ENCODE measurements at places on chromosomes 2 and 18.

DNA sequence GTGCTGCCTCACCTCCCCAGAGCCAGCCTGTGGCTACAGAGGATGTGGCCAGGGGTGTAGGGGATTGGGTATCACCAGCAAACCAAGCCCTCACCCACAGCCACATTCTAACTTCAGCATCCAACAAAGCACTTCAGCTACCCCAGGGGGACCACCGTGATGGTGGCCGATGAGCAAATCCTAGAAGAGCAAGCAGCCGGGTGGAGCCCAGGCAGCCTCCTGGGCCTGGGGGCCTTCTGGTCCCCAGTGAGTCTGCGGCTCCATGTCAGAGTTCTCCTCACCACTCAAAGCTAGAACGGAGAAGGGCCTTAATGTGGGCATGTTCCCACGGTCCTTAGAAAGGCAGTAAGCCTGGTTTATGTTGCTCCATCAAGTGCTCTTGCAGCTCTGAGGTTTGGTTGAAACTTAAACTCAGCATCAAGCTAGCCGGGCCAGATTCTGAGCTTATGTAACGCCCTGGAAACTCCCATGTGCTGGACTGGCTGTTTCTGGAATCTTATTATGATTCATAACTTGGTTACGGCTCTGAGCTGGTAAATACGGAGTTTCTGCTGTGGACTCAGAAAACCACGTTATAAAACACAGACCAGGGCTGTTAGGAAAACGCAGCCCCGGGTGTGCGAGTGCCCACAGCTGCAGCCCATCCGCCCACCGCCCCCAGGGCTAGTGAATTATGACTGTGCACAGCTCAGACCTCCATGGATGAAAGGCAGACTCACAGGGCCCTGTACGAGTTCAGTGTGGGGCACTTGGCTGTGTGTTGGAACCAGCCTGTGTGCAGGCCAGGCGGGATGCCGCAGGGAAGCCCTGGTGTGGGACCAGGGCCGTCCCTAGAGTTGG lies 99.8 kb downstream of the SEPTIN10 start:
- no peak for DNase-seq

GRCh38 chr2:70688427-70688826 lies 79.6 kb downstream of the ADD2 start:
- DNase-seq, result no peak

GRCh38 chr2:188444106-188444835 lies 152.6 kb downstream of the GULP1 start:
- DNase-seq, result no peak

- no peak for DNase-seq
Observed at GRCh38 chr2:235729557-235729947, 235.7 kb downstream of the AGAP1 start.

GRCh38 chr2:51289045-51289444 lies 257.1 kb upstream of the NRXN1 start:
- DNase-seq, result no peak

GRCh38 chr18:45806226-45806625 lies 19.2 kb upstream of the SIGLEC15 start:
- no peak for DNase-seq

DNA sequence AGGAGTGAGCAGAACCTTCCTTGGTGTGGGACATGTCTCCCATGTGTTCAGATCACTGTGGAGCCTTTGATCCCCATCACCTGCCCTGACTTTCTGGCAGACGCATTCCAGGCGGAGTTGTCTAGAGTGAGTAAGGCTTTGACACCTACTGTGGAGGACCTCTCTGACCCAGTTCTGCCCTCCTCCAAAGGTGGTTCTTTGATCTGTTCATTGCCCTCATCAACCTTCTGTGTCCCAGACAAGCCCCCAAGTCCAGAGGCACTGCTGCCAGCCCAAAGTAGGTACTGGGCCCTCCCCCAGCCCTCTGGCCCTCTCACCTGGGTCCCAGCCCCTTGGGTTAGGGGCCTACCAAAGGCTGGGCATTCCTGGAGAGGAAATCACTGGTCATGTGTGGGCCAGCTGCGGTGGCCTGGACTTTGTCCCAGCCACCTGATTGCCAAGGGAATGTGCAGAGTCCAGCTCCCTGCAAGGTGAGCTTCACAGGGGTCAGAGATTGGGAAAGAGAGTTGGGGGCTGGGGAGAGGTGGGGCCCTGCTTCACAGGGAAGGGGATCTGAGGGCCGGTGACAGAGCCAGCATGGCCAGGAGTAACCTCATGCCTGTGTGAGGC lies 12.1 kb upstream of the FAHD2A start:
- DNase-seq, result no peak

GRCh38 chr2:29269765-29270109 lies 154.5 kb downstream of the CLIP4 start:
- DNase-seq, result no peak

GRCh38 chr2:4967206-4967605 lies 725.0 kb upstream of the SOX11 start:
- DNase-seq, result no peak

DNA sequence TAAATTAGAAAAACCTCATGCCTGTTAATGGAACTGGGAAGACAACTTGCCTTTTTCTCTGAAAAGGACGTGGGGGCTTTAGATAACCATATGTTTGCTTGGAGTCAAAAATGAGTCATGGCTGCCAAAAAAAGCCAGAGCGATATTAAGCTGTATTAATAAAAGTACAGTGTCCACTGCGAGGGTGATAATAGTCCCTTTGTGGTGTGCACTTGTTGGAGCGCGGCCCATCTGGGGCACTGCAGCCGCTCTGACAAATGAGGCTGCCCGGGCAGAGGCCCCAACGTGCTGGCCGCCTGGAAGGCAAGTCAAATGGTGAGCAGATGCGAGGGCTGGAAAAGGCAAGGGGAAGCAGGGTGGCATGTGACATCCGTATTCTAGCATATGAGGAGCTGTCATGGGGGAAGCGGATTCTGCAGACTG lies 103.3 kb upstream of the NCK2 start:
- no peak for DNase-seq

GRCh38 chr2:177059293-177059692 lies 153.3 kb upstream of the HNRNPA3 start:
- no peak for DNase-seq

- DNase-seq, result no peak
Observed at GRCh38 chr2:18491577-18491976, 68.9 kb downstream of the RDH14 start.

GRCh38 chr2:185942855-185943254 lies 204.3 kb downstream of the FSIP2 start:
- no peak for DNase-seq

GRCh38 chr2:103804013-103804412 lies 1042.2 kb downstream of the TMEM182 start:
- DNase-seq, result no peak

DNA sequence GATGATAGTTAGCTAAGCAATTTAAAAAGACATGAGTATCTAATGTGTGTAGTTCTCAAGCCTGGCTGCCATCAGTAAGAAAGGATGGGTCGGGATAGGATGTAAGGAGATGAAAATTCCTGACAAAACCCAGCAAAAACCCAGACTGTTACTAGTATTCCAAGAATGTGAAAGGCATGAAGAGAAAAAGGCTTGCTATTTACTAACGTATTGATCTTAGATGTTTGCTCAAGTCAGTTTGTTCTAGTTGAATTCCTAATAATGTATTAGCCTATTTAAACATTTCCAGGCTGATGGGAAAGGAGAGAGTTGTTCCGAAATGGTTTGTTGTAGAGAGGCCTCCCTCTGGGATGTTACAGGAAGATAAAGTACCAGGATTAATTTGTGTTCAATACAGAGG lies 88.2 kb downstream of the ZNF532 start:
- DNase-seq, result no peak

GRCh38 chr2:239300871-239301735 lies 99.7 kb downstream of the HDAC4 start:
- DNase-seq, result no peak

DNA sequence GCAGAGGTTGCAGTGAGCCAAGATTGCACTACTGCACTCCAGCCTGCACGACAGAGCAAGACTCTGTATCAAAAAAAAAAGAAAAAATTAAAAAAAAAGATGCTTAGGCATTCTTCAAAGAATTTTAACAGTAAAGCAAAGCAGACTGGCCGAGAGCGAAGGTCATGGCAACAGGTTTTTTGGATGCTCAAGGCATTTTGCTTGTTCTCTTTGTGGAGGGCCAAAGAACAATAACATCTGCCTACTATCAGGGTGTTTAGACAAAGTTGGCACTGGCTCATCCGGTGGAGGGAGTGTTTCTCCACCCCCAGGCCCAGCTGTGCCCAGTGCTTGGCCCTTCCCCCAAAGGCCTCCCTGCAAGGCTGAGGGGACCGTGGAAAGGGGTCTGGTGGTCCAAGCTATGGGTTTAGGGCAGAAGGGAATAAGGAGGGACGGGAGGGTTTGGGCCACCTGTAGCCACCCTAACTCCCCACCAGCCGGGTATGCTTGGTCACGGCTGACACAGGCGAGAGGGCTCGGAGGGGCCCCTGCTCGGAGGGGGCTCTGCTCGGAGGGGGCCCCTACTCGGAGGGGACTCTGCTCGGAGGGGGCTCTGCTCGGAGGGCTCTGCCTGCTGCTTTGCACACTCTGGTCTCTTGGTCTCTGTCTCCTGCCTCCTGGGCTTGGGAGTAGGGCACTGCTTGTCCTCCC lies 26.7 kb upstream of the ALLC start:
- DNase-seq, result no peak

DNA sequence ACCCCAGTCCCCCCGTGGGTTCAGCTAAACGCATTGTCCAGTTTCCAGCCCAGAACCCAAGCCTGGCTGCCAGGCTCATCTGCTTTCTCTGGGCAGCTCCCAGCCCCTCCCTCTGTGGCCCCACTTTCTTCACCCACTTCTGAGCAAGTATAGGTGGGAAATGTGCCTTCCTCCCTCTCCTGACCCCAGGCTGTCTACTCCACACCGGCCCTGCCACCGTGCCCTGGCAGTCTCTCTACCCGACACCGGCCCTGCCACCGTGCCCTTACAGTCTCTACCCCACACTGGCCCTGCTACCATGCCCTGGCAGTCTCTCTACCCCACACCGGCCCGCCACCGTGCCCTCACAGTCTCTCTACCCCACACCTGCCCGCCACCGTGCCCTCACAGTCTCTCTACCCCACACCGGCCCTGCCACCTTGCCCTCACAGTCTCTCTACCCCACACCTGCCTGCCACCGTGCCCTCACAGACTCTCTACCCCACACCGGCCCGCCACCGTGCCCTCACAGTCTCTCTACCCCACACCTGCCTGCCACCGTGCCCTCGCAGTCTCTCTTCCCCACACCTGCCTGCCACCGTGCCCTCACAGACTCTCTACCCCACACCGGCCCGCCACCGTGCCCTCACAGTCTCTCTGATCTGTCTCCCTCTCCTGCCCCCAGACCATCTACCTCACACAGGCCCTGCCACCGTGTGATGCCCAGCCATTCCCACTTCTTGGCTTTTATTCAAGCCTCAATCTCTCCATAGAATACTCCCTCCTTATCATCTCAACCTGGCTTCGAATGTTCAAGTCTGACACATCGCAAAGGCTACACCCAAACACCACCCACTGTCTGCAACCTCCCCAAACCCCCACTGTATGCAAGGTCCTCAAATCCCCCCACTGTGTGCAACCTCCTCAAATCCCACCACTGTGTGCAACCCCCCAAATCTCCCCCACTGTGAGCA lies 108.9 kb downstream of the TPO start:
- DNase-seq, result no peak

GRCh38 chr2:238313289-238313990 lies 6.9 kb upstream of the TRAF3IP1 start:
- DNase-seq, result no peak

DNA sequence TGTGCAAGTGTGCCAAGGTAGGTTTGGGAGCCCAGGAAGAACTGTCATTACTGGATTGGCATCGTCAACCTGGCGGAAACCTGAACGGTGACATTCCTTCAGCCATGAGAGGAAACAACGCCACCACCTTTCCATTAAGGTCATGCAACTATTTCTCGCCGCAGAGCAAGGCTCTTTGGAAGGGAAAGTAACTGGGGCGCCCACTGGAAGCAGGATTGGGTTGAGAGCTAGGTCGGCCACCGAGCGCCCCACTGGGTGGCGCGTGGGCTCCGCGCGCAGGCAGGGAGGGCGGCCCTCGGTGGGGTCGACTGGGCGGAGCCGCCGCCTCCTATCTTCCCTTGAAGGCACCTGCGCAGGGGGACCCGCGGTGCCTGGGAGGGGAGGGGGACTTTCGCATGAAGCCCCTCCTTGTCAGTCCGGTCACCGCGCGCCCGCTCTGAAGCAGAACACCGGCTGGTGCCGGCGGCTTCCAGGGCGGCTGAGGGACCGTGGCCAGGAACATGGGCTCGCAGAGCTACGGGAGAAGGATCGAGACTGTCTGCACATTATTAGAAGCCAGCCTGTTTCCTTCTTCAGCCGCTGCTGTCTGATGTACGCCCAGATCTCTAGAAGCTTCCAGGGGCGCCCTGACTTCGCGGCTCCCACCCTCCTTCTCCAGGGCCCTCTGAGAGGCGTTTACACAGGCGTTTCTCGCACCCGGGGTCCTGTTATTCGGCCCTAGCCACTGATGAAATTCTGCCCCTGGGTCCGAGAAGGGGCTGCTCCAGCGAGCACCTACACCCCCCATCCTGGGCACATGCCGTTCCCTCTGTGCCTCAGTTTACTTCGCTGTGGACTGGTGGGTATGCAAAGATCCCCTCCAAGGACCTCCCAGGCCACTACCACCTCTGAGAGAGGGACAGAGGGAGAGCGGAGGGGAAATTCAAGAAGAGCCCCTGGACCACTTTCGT lies 27.3 kb upstream of the MAL start:
- no peak for DNase-seq

GRCh38 chr2:181457121-181457740 lies at the start of gene ITGA4:
ITGA4 (plus strand) TSS chr2:181457386; CDS start chr2:181457655, 269 bp downstream.
- peak; percentile 90 for DNase-seq

DNA sequence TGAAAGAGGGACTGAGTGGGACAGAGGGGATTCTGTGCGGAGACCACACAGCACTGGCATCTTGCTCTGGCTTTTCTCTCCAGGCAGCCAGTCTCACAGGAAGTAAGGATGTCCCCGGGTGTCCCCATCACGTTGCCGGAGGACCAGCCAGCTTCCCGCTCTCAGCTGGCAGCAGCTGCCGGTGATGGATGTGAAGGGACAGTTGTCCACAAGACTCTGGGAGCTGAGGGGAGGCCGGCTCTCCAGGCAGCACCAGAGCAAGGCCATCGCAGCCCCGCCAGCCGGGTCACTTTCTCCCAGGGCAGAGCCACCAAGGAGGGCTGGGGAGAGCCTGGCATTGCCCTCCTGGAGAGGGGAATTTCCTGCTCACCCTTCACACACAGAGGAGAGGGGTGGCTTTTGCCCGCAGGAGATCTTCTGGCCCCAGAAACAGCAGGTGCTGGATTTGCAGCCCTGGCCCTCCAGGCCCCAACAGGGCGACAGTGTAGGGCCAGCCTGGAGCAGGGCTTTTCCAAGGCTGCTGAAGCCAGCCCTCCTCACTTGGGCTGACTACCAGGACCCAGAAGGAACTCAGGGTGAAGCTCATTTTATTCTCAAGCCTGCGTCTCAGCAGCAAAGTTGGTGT lies 24.0 kb upstream of the B3GNT7 start:
- DNase-seq, result no peak

DNA sequence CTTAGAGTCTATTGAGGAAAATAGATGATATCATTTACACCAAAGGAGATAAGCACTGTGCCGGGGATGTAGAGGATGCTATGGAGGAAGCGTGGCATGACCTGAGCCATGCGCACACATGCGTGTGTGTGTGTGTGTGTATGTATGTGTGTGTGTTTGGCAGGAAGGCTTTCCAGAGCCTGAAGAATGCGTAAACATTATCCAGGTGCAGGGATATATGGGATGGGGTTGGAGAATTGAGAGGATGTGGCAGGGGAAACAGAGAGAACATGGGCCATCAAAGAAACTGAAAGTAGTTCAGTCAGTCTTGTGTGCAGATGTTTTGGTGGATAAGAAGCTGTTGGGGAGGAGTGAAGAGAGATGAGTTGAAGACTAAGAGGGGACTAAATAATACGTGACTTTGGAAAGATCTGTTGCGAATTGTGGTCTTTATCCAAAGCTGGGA lies 9.3 kb upstream of the STAT1 start:
- DNase-seq, result no peak
